ENCODE measurements at places on chromosomes 12 and 14.

GRCh38 chr14:89625731-89626232, 208.7 kb upstream of the FOXN3 start:
- DNase-seq = no peak

DNA sequence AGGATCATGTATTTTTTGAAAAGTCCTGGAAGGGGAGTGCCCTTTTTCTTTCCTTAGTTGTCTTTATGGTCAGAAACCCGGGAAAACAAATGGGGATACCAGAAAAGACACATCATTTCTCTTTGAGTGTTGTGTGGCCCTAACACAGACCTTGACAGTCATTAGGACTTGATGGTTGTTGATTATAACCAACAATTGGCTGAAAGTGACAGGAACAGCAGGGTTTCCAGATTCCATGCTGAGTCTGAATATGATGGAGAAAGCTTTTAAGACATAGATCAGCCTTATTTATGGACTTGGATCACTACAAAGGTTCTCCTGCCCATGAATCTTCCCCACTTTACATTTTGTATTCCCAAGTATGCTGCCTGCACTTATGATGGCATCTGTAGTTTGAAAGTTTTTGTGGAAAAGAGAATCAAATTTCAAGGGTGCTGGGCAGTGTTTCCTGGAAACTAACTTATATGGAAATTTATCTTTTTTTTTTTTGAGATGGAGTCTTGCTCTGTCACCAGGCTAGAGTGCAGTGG, 30.4 kb downstream of the POLR3B start:
- no peak for DNase-seq

GRCh38 chr12:41850046-41850445, 294.6 kb downstream of the GXYLT1 start:
- no peak for DNase-seq

DNA sequence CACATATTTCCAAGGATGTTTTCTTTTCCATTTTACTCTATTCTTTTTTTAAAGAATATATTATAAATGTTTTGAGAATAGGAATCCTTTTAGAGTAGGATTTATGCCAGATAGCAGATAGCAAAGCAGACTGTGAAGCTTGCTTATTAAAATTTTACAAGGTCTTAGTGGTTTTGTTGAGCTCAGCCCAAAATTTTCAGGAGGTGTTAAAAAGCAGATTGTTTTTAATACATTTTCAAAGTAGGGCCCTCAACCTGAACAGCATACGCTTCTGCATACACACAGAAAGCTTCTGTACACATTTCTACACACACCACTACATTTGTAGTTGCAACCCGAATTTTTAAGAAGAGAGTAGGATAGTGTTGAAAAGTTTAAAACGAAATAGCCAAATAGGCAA, 151.0 kb downstream of the EPS8 start:
- DNase-seq = no peak

DNA sequence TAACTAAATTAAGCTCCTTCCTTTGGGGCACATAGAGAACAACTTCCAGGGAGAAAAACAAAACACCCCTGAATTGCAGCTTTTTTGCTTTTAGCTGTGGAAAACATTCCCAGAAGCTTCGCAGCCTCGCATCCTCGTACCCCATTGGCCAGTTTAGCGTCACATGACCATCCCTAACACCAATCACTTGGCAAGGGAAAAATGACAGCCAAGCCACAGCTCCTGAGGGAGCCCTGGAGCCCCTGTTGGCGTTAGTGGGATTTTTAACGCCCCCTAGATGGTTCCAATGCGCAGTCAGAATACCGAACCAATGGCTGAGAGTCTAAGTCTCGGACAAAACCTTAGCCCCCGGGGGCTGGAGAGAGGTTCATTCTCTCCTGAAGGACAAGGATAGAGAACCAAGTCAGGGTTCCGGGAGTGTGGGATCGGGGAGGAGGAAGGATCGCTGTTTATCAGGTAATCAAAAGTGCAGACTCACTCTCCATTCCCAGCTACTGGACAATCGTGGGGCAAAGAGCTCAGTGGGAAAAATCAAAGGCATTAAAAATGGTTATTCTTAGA, 135.6 kb upstream of the HIF1A start:
- DNase-seq = no peak

DNA sequence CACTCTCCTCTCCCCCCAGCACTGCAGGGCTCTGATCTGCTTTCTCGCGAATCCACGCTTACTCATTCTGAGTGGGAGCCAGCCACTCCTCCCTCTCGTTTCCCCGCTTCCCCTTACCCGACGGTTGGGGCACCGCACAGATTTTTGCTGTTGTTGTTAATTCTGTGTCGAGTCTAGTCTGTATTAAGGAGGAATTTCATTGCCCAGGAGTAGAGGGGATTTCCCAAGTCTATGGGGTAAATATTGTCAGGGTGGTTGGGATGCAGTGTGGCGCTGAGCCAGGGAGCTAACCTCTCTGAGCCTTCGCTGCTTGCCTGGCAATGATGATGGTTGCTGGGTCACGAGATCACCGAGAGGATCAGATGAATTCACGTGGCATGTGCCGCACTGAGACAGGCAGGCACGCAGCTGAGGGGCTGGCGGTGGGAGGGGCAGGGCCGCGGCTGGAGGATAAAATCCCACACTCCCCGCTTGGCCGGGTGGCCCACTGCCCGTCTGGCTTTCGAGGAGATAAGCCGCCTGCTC, 18.5 kb downstream of the NCOR2 start:
- no peak for DNase-seq

GRCh38 chr12:103817791-103818190, 23.2 kb downstream of the NT5DC3 start:
- DNase-seq = no peak

- DNase-seq = no peak
Measured at GRCh38 chr14:67319142-67319541, 40.5 kb downstream of the ATP6V1D start.

- DNase-seq = no peak
Measured at GRCh38 chr12:40039598-40039997, 66.3 kb downstream of the SLC2A13 start.

DNA sequence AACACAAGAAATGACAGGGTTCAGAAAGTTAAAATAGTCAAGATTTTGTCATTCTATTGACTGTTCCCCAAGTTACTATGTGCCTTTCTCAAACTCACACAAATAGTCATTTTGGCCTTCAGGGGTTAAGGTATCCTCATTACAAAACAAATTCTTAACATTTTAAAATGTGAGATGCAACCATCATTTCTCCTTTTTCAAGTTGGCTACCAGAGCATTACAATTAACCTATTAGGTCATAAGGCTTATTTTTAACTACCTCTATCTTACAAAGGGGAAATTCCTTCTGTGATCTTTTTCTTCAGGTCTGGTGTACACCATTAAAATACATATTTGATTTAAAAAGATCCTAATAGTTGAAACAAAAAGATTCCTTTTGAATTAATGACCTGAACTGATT, 61.2 kb downstream of the SLC38A1 start:
- DNase-seq = no peak

- no peak for DNase-seq
Measured at GRCh38 chr12:107330831-107331431, 237.6 kb upstream of the CRY1 start.

- DNase-seq = no peak
Measured at GRCh38 chr12:120598674-120599463, 17.7 kb upstream of the POP5 start.

- DNase-seq = no peak
Measured at GRCh38 chr14:101982621-101983020, 18.2 kb downstream of the DYNC1H1 start.

GRCh38 chr14:53792909-53793308, 163.7 kb downstream of the BMP4 start:
- DNase-seq = no peak

DNA sequence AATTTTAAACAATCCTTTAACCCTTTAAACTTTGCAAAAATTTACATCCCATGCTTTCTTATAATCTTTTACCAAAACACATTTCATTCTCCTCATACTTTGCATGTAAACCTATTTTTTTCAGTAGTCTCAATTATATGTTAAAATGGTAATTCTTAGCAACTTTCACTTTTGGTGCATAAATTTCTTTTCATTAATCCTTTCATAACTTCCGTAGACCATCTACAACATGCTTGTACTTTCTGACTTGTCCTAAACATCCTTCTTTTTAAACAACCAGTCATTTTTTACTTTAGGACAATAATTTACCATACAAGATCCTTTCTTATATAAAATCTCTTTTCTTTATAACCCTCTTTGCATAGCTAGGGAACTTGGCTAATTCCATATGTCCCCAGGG, 19.5 kb downstream of the CCDC91 start:
- DNase-seq = no peak

DNA sequence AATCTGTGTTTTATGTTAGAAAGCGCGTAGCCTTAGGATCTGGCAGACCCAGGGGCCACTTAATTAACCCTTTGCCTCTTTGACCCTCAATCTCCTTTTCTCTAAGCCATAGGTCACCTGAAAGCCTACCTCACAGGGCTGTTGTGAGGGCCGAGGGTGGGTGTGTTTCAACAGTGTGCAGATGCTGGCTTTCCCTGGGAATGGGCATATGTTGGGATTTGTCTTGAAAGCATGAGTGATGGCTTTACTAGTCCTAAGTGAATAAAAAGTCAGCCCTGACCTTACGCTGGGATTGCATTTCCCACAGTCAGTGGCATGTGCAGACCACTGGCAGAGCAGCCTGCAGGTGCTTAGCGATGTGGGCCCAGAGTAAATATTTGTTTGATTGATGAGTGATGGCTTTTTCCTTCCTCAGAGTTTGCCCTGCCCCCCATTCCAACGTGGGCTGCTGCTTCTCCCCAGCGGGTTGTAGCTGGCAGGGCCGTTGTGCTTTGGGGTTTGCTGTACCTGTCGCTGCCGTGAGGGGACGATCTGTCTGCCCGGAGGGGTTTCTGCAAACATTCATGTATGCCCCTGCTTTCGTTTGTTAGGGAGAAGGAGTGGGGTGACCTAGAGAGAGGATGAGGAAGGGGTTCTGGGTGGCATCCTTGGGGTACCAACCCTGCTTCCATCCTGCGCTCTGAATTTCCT, 31.5 kb downstream of the MEG3 start:
- no peak for DNase-seq

- DNase-seq = no peak
Measured at GRCh38 chr12:71430756-71431155, 8.8 kb upstream of the LGR5 start.

GRCh38 chr12:94495445-94496115, 35.9 kb upstream of the CEP83 start:
- DNase-seq = no peak

GRCh38 chr12:7142056-7142644, 12.0 kb downstream of the CLSTN3 start:
- DNase-seq = no peak

DNA sequence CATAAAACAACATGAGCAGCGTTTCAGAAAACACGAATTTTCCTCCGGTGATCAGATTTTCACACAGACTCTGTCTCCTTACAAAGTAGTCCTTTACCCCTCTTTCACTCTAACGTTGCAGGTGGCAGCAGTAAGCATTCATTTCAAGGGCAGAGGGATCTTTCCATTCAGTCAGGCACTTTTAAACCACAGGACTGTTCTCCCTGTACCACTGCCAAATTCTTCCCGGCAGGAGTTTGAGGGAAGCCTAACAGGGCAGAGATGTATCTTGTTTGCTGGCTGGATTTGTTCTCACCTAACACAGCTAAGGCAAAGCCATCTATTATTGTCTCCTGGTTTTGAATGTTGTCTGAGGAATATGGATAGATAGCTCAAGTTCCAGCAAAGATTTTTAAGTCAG, 1187.3 kb upstream of the SEL1L start:
- no peak for DNase-seq

- no peak for DNase-seq
Measured at GRCh38 chr14:103139132-103140025, 16.1 kb downstream of the TNFAIP2 start.

DNA sequence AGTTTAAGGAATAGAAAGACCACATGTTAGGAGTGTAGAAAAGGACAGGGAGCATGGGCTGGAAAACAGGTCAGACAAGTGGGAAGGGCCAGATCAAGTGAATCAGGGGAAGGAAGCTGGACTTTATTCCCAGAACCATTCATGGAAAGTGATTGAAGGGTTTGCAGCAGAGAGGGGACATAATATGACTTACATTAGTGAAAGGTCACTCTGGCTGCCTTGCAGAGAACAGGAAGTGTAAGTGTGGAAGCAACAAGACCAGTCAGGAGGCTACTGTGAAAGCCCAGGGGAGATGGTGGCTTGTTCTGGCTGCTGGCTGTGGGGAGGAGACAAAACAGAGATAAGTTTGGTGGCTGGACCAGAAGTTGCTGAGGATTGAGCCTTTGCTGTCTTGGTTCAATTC, 69.1 kb downstream of the VCPKMT start:
- no peak for DNase-seq

GRCh38 chr14:33103489-33103888, 164.8 kb downstream of the NPAS3 start:
- DNase-seq = no peak

DNA sequence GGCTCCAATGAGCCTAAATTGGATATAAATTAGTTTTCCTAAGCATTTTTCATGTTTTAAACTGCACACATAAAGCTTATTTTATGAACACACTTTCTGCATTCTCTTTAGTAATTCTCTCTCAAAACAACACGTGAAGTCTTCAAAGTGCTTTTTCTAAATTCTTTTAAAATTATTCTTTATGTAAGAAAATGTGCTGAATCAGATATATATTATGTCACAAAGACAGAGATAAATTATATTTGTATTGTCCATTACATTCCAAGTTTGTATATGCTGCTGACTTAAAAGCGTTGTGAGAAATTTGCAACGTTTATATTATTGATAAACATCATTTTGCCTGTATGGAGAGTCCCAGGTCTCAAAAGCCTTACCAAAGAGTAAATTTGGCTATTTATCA, 465.2 kb downstream of the BCAT1 start:
- DNase-seq = no peak

GRCh38 chr14:67557656-67558055, 24.6 kb downstream of the PLEKHH1 start:
- DNase-seq = no peak

DNA sequence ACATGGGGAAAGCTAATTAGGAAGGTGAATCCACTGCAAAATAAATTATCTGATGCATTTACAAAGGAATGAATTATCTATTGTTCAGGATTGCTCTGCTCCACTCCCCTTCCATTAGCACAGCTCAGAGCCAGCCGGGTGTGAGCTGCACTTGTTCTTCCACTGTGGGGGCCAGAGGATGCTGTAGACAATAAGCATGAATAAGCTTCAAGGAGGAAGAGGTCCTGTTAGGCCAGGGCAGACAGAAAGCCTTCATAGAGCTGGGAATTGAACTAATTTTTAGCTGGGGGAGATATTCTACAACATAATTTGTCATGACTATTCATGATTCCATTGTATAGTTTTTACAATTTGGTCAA, 137.6 kb upstream of the MAX start:
- DNase-seq = no peak

DNA sequence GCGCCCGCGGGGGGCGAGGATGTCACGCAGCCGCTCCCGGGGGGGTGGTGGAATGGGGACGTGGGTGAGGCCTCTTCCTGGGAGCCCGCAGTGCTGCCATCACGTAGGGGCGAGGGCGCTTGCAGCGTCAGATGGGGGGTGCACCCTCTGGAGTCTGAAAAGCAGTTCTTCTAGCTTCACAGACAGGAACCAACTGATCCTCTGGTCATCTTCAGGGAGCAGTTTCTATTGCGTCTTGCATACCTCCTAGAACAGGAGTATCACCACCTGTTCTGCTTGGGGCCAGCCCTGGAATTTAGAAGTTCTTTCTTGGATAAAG, 36.9 kb upstream of the PRIMA1 start:
- no peak for DNase-seq

- no peak for DNase-seq
Measured at GRCh38 chr14:54189748-54190354, 207.0 kb upstream of the CDKN3 start.

- no peak for DNase-seq
Measured at GRCh38 chr12:89928467-89928866, 219.8 kb upstream of the ATP2B1 start.
